ENCODE measurements at places on chromosomes 7 and 10. TPM values are rescaled to one million over a fixed set of nuclear protein-coding genes. Genes with fewer than 3 reads are reported as not detected.

NEUROG3 gene
- total RNA-seq = not detected

DNA sequence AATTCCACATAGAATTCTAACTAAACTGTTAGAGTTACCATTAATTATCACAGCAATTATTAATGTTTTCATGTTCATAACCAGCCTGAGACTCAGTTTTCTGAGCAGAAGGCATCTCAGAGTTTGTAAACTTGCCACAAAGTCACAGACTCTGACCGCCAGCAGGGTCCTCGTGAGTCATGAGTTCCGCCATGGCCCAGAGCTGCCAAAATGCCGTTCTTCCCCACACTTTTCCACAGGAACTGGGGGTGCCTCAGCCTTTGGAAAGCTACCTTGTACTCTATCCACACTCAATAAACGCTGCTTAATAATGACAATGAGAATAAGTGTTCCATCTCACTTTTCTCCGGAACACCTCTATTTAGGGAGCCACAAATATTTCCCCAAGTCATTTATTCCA is 22.1 kb upstream of the INHBA start:
- DNase-seq = no peak

GRCh38 chr7:27148756-27149641 is 1.4 kb upstream of the HOXA6 start:
- no peak for DNase-seq

PPP1R17 gene
- total RNA-seq = not detected

- DNase-seq = no peak
Measured at GRCh38 chr7:266851-267840, 22.8 kb upstream of the FOXL3 start.

PTN gene
- total RNA-seq = 91.1 TPM

DNA sequence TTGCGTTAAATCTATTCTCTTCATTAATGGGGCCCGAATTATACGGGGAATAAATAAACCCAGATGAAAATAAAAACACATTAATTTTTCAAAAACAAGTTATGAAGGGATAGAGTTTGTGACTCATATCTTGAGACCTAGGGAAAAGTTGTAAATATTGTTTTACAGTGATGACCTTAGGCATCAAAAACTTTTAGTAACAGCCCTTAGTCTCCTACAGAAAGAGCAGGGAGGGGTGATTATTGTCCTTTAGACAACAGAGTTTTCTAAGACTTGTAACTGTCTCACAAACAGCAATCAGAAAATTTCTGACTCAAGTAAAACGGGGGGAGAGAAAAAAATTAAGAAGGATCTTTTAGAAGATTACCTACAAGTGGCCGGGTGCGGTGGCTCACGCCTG is 102.7 kb downstream of the COL28A1 start:
- DNase-seq = no peak

SORBS1 gene
- 297 TPM for total RNA-seq
